A673 (cell line): ENCODE measurements at places on chromosomes 3 and 15. TPM values are rescaled to one million over a fixed set of nuclear protein-coding genes. Genes with fewer than 3 reads are reported as not detected.
A peak's percentile ranks its signal among the peaks of the same experiment; 100 is the strongest.

CSPG5 gene
- 21.7 and 25.0 TPM in 2 replicates for total RNA-seq

AGBL1 gene
- total RNA-seq, result not detected in 2 replicates

CADM2 gene
- 3.7 and 5.3 TPM in 2 replicates for total RNA-seq

- DNase-seq, result peak; percentile 63
- peaks cover 21% of the 10 kb centered on the region for H3K4me1 ChIP-seq
- no peaks in the 10 kb centered on the region for H3K27me3 ChIP-seq
These were observed 4.2 kb upstream of the WNT5A start for GRCh38 chr3:55491296-55491816.

CDCP1 gene
- total RNA-seq, result 0.13 and 0.70 TPM in 2 replicates

DNA sequence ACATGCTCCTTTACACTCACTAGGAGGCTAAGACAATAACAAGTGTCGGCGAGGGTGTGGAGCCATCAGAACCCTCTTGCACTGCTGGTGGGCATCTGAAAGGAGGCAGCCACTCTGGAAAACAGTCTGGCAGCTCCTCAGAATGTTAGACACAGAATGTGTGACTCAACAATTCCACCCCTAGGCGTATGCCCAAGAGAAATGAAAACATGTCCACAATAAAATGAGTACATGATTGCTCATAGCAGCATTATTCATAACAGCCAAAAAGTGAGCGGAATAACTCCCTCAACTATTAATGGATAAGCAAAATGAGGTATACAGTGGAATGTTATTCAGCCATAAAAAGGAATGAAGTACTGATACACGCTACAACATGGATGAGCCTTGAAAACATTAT, 57.8 kb downstream of the WNT7A start:
- H3K4me1 ChIP-seq, result no peaks in the 10 kb centered on the region
- no peaks in the 10 kb centered on the region for H3K36me3 ChIP-seq
- DNase-seq, result no peak
- H3K27me3 ChIP-seq, result no peaks in the 10 kb centered on the region
- no peak overlapping the region for H3K4me3 ChIP-seq

DNA sequence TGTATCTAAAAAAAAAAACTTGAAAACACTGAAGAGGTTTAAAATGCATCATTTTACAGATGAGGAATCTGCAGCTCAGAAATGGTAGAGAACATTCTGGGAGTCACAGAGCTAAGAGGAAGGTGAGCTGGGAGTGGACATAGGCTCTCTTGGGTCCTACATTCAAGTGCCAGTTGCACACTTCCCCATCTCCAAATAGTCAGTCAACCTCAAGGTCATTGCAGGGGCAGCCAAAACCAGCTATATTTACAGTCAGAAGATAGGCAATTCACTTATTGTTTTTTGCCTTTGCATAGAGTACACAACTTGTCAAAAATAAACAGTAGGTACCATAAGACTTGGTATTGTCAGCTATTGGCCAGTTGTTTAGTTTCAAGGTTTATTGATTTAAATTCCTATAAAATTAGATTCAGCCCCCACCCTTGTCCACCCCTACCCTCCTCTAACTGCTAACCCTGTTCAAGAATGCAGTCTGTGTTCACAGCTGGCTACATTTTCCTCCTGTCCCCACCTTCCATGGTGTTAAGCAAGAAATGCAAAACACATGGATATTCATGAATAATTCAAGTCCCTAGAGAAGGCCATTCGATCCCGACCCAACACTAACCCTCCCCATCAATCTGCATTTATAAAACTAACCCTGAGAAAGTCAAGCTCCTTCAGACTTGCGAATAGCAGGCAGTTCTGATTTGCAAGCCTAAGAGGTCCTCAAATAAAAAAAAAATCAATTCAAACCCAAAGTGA, 567.0 kb upstream of the MCTP2 start:
- no peak overlapping the region for H3K4me3 ChIP-seq
- H3K27me3 ChIP-seq, result no peaks in the 10 kb centered on the region
- no peaks in the 10 kb centered on the region for H3K4me1 ChIP-seq
- no peaks in the 10 kb centered on the region for H3K36me3 ChIP-seq
- no peak overlapping the region for H3K27ac ChIP-seq
- no peak for DNase-seq

FEZF2 gene
- total RNA-seq, result not detected in 2 replicates

ADAMTSL3 gene
- 0.95 and 2.3 TPM in 2 replicates for total RNA-seq

REC114 gene
- total RNA-seq, result not detected in 2 replicates

DNA sequence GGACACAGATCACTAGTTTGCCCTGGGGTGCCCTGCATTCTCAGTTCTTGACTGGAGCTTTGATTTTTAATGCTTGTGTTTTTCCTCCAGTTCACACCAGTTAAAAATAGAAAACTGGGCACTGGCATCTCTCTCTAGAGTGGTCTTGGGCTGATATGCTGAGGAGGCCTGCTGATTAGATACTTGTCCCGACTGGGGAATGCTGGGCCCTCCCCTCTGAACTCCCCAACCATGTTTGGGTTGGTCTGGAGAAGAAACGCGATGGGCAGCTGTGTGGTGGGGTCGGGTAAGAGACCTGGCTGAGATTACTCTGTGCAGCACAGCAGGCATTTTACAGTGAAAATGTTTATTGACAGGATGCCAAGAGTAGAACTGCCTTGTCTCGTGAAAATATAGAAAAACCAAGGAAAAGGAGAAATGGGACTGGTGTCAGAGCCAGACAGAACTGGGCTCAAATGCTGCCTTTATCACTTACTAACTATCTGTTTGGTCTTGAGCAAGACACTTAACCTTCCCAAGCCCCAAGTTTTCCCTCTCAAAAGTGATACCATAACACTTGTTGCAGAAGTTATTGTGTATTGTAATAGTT, 1.6 kb upstream of the ACTC1 start:
- H3K27me3 ChIP-seq, result peaks cover 64% of the 10 kb centered on the region
- no peak overlapping the region for H3K27ac ChIP-seq
- H3K36me3 ChIP-seq, result no peaks in the 10 kb centered on the region
- no peak for DNase-seq
- H3K4me1 ChIP-seq, result peaks cover 4% of the 10 kb centered on the region
- H3K4me3 ChIP-seq, result no peak overlapping the region

SST gene
- not detected in 2 replicates for total RNA-seq

DNA sequence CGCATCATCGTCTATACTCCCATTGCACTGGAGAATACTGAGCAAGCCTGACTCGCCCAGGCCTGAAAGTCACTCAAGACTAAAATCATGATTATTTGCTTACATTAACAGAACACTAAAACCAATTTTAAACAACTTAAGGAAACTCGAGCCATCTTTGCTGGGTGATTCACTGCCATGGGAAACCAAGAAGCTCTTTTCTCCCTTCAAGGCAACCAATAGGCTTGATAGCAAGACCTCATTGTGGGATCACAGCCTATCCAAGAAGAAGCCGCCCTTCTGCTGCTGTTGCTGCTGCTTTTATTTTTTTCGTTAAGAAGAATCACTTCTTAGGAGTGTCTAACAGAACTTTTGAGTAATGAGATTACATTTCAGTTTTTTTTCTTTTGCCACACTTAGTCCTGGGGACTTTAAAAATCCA, 479.4 kb downstream of the FOXP1 start:
- no peaks in the 10 kb centered on the region for H3K36me3 ChIP-seq
- H3K27me3 ChIP-seq, result no peaks in the 10 kb centered on the region
- DNase-seq, result no peak
- no peak overlapping the region for H3K27ac ChIP-seq

CP gene
- not detected in 2 replicates for total RNA-seq

DNA sequence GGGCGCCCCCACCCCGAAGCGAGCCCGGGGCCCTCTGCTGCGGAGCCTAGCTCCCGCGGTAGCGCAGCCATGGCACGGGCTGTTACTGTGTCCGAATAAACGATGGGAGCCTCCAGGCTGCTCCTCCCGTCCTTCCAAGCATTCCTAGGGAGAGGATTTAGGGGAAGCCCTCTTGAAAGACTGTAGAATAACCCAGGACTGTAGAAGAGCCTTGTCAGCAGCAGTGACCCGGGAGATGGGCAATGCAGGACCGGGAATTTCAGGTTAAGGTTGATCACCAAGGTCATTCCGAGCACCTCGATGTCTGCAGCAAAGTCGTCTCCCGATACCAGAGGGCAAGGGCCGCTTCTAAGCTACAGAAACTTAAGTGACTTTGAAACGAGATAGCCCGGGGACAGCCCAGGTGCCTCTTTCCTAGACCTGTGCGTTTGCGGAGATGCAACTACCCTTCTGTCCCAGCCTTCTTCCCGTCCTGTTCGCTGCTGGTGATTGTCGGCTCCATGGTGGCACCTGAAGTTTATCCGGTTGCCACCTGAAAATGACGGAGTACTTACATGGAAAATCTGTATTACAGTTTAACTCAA, 753 bp upstream of the MYO5A start:
- no peaks in the 10 kb centered on the region for H3K36me3 ChIP-seq
- H3K27ac ChIP-seq, result no peak overlapping the region
- DNase-seq, result no peak
- peak overlapping the region; percentile 67 for H3K4me3 ChIP-seq
- H3K4me1 ChIP-seq, result peaks cover 4% of the 10 kb centered on the region
- H3K27me3 ChIP-seq, result peaks cover 33% of the 10 kb centered on the region

CCDC39 gene
- total RNA-seq, result not detected in 2 replicates

DNA sequence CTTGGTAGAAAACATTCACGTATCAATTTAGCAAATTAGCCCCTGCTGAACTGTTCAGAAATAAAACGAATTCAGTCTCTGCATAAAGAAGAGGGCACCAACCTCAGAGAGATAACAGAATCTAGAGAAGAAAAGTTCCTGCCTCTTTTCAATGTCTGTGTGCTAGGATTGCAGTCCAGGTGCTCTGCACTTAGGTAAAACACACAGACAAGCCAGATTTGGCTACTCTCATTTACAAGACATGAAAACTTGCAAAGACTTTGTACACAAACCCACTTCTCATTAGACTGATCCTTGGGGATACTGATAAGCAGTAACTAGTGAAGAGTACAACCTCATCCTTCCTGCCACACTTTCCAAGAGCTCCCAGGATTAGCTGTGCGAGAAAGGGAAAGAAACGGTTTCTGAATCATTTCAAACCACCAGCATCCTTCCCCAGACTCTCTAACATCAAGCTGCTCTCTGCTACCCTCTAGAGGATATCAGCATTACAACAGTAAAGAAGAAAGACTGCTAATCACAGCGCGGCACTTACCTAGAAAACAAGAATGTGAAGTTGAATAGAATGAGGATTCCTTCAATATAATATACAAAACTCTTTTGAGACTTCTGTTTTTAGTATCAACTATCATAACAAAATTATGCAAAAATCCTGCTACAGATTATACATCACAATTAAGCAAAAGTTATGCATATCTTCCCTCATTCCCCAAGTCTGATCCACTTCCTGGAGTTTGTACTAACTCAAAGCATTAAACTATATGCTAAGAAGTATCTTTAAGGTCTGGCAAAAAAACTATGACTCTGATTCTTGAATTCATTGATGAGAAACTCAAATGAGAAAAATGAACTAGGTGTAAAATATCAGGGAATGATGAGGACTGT, 306.4 kb downstream of the MAGI1 start:
- H3K4me3 ChIP-seq, result no peak overlapping the region
- H3K27ac ChIP-seq, result no peak overlapping the region
- H3K4me1 ChIP-seq, result peaks cover 35% of the 10 kb centered on the region
- no peaks in the 10 kb centered on the region for H3K27me3 ChIP-seq
- no peaks in the 10 kb centered on the region for H3K36me3 ChIP-seq

PSTPIP1 gene
- total RNA-seq, result not detected in 2 replicates

GRCh38 chr3:120495809-120496208, 45.0 kb upstream of the FSTL1 start:
- H3K4me3 ChIP-seq, result no peak overlapping the region
- DNase-seq, result no peak
- H3K27ac ChIP-seq, result no peak overlapping the region
- no peaks in the 10 kb centered on the region for H3K36me3 ChIP-seq
- H3K4me1 ChIP-seq, result no peaks in the 10 kb centered on the region

GRCh38 chr3:38985981-38986380, 65.8 kb downstream of the SCN11A start:
- no peak for DNase-seq
- peaks cover 7% of the 10 kb centered on the region for H3K27me3 ChIP-seq
- no peak overlapping the region for H3K27ac ChIP-seq
- no peak overlapping the region for H3K4me3 ChIP-seq
- no peaks in the 10 kb centered on the region for H3K4me1 ChIP-seq

GRCh38 chr3:178231645-178232044, 304.6 kb upstream of the KCNMB2 start:
- H3K36me3 ChIP-seq, result no peaks in the 10 kb centered on the region
- H3K27ac ChIP-seq, result no peak overlapping the region
- DNase-seq, result no peak
- H3K27me3 ChIP-seq, result no peaks in the 10 kb centered on the region
